ENCODE measurements at places on chromosomes 7 and 10. TPM values are rescaled to one million over a fixed set of nuclear protein-coding genes. Genes with fewer than 3 reads are reported as not detected.

The FOXP2 gene
- not detected for total RNA-seq

The PRPF18 gene
- total RNA-seq: 15.7 TPM

The ZCCHC24 gene
- total RNA-seq: 42.8 TPM

The PTPRN2 gene
- total RNA-seq: 4.2 TPM

The HPSE2 gene
- not detected for total RNA-seq

The CD36 gene
- 0.18 TPM for total RNA-seq

The CYP26C1 gene
- 4.7 TPM for total RNA-seq

The WNT2 gene
- total RNA-seq: not detected

The PDE6C gene
- not detected for total RNA-seq

The GOLGA7B gene
- not detected for total RNA-seq

The OR6B1 gene
- not detected for total RNA-seq

The CHST3 gene
- 19.5 TPM for total RNA-seq

The MBL2 gene
- not detected for total RNA-seq

The AKR1C2 gene
- 32.3 TPM for total RNA-seq

The PDK4 gene
- total RNA-seq: 42.9 TPM
